NCI-H82 (cell line): ENCODE measurements at places on chromosomes 6 and 20.

DNA sequence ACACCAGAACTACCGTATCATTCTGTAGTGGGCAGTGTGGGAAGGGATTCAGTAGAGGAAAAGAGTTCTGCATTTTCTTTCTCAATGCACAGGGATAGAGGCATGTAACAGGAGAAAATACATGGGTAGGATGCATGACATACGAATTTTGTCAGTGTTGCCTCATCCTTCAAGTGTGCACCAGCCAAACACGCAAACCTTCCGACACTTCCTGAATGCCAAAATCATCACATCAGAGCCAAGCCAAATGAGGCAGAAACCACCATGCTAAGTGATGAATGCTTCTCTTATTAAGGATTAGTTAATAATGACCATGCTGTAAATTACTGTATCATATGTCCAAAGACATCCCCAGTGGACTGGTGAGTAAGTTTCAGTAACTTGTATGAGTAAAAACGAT, 27.3 kb downstream of the RAMACL start:
- DNase-seq, result no peak

DNA sequence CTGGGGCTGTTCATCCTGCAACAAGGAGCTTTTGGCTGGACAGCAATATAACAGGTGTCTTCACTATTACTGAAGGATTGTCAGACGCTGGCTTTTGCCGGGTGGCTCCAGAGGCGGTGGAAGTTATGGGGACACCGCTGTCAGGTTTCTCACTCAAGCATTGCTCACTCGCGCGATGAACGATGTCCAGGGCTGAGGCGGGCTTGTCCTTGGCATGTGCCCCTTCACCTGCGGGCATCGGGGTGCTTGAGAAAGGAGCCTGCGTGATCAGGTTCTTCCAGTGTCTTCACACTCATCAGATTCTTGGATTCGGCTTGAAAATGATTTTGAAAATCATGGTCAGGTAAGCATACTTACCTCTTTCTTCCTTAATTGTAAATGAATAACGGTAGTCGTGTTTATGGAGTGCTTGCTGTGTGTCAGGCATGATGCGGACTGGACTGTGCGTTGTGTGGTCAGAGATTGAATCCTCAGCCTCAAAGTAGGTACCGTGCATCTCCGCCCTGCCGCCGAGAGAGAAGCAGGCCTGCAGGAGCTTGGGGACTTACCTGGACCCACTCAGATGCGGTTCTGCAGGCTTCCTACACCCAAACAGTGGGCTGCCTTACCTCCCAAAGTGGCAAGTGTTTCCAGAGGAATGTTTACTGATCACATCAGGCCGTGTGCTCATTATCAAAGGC, 18.3 kb upstream of the PYGB start:
- no peak for DNase-seq

DNA sequence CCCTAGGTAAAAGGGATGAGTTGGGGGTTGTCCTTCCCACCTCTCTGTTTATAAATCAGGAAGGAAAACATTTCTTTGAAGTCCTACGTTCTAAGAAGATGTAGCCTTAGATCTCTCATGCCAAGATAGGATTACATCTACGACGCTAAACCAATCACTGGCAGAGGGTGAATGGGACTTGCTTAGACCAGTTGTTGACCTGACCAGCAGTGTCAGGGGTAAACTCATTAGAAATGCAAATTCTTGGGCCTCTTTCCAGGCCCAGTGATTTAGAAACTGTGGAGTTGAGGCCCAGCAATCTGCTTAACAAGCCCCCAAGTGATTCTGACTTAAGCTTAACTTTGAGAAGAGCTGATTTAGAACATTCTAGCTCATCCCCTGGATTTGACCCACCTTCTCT, 147.1 kb upstream of the THEMIS start:
- peak; percentile 45 for DNase-seq

DNA sequence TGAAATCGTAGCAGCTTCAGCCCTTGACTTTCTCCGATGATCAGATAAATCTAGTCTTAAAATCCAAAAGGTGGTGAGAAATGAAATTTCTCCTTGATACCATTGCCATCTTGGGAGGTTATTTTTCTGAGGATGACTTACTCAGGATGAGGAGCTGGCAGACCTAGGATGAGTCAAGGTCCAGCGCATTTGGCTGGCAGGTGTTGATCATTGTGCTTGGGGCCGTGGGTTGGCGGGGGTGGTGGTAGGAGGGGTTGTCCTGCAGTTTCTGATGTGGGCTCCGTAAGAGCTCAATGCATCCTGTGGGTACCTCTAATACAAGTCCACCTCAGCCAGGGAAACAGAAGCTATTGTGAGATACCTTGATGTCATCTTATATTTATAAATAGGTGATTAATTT, 148.3 kb upstream of the SCGN start:
- peak; percentile 28 for DNase-seq

DNA sequence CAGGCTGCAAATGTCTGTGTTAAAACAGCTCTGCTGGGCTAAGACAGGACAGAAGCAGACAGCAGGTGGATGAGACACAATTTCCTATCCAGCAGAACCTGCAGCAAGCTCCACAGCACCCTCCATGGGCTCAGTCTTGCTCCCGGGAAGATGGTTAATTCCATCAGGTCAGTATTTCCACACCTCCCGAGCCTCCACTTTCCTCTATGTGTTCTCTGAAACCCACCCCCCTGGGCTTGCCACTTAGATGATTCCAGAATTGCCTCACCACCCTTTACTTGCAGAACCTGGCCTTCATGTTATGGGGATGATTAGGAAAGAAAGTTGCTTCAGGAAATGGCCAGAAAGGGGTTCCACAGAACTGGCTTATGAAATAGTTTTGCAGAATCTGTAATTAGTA, 43.8 kb downstream of the ERMARD start:
- no peak for DNase-seq

DNA sequence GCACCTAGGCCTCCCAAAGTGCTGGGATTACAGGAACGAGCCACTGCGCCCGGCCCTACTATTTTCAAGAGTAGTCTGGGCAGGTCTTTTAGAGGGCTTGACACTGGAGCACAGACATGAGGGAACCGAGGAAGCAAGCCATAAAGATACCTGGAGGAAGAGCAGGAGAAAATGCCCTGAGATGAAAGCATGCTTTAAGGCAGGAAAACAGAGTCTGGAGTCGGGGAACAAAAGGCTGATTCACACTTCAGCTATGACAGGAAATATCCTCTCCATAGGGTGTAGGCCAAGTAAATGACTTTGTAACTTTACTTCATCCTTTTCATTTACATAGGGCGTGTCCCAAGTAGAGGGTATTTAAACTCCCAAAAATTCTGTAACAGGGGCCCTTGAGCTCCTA, 4.3 kb upstream of the SERINC3 start:
- no peak for DNase-seq

DNA sequence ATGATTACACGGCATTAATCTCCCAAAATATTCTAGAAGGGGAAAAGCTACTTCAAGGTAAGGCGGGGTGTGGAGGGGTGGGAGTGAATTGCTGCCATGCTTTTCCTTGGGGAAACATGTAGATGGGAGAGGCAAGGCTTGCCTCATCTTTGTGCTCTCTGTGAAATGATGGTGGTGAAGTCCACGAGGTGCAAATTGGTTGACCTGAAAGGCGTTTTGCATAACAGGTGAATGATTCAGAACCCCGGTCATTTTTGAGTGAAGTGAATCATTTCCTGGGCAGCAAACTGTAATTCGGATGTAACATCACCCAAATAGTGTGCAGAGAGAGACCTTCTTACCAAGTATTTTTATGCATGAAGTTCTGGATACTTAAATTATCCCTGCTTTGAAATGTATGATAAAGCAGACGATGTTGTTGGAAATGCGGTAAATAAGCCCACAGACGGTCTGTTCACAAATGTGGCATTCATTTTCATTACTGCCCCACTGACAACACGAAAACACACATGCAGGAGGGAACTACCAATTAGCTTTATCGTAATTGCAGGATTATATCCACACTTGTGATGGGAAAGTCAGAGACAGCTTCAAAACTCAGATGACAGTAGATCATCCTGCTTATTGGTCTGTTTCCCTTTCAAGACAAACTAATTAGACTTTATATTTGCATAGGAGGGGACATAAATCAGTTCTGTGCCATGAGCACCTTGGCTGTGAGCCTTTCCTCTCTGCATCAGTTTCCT, 3.0 kb downstream of the CDH4 start:
- no peak for DNase-seq

DNA sequence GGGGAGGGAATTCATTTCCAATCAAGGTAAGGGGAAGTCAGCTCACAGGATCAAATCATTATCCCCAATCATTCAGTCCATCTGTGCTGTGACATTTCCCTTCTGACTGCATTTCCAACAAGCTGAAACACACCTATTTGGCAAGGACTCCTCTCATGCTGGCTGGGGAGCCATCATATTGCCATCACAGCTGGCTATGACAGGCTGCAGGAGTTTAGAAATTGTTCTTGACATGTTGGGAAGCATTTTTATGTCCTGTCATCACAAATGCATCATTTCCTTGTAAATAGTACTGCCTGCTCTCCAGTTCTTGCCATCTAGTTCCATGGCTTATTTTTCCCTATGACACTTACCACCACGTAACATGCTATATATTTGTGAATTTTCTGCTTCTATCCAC, 113.9 kb upstream of the TMEM170B start:
- DNase-seq, result no peak

DNA sequence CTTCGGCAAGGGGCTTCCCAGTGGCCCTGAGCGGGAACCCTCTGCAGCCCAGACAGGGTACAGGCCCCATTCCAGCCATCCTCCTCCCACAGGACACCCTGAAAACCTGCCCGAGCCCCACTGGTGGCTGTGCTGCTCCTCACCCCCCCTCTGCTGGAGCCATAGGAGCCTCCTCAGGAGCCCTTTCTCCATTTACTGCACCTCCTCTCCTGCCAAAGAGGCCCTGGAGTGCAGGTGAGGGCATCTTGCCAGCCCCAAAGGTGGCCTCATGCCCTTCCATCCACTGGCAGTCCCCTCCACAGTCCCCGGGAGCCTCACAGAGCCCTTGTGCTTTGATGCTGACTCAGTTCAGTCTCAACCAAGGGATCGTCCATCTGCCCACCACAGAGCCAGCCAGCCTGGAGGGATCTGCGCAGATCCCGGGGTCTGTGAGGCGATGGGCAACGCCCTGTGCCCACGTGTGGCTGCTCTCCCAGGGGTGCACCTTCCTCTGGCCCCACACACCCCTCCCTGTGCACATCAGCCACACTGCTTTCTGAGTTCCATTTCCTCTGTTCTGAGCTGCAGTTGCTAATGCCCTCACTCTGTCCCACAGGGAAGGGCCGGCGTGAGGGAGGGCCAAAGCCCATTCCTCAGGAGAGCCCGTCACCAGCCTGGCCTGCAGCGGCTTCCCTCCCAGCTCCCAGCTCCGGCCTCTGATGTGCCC, 228.5 kb downstream of the DLL1 start:
- no peak for DNase-seq

DNA sequence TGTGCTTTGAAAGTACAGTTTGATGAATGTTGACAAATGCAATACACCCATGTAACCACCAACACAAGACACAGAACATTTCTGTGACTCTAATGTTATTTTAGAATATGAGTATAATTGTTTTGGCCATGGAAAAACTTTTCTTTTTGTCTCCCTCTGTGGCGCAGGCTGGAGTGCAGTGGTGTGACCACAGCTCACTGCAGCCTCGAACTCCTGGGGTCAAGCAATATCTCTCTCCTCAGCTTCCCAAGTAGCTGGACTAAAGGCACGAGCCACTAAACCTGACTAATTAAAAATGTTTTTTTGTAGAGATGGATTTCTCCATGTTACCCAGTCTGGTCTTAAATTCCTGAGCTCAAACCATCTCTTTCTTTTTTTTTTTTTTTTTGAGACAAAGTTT, 20.3 kb upstream of the BCAS4 start:
- DNase-seq, result no peak

DNA sequence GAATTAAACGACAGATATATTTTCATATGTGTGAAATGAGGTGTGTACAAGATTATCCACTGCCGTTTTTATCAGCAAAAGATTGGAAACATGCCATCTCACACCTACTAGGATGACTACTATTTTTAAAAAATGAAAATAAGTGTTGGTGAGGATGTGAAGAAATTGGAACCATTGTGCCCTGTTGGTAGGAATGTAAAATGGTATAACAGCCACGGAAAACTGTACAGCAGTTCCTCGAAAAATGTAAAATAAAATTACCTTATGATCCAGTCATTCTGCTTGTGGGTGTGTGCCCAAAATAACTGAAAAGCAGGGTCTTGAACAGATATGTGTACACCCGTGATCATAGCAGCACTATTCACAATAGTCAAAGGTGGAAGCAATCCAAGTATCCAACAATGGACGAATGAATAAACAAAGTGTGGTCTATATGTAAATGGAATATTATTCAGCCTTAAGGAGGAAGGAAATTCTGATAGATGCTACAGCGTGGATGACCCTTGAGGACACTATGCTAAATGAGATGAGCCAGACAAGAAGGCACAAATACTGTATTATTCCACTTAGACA, 27.0 kb upstream of the CCN5 start:
- DNase-seq, result no peak

DNA sequence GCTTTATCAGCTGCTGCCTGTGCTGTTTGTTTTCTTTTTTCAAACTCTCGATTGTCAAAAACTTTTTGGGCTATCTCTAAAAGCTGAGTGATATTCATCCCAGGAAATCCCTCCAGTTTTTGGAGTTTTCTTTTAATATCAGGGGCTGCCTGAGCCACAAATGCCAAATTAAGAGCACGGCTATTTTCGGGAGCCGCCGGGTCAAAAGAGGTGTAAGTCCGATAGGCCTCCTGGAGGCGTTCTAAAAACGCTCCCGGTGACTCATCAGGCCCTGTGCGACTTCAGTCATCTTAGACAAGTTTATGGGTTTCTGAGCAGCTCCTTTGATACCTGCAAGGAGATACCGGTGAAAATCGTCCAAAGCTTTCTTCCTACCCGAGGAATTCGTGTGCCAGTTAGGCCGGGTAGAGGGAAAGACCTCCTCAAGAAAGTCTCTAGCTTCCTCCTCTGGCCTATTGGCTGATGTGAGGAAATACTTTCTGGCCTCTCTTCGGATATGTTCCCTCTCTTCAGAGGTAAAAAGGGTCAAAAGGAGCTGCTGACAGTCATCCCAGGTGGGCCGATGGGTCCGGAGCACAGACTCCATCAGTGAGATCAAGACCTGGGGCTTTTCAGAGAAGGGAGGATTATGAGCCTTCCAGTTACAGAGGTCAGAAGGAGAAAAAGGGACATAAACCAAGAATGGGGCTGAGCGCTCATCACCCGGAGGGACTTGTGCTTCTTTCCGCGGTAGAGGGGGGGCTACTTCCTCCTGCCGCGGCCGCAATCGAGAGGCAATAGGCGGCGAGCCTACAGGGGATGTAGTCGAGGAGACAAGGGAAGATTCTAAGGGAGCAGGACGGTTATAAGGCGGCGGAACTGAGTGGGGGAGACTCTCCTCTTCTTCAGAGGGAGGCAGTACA, 151.1 kb downstream of the TRIM27 start:
- no peak for DNase-seq

DNA sequence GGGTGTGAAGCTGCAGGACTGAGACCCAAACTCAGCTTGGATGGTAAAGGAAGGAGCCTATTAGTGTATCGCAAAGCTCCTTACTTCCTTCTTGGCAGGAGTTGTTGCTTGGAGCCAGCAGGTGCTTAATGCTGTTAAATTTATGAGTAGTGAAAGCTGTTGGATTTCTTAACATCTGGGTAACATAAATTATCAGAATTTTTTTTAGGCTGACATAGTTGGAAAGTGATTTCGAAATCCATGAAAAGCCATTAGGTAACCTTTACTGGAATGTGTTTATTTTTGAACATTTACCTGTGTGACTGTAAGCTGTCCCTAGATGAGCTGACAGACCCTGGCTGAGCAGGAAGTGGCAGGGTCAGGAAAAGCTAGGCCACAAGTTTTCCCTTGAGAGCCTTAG, 470.4 kb upstream of the SLC35B3 start:
- DNase-seq, result no peak
